NCI-H187 (cell line): ENCODE measurements at places on chromosomes 12 and 14.

DNA sequence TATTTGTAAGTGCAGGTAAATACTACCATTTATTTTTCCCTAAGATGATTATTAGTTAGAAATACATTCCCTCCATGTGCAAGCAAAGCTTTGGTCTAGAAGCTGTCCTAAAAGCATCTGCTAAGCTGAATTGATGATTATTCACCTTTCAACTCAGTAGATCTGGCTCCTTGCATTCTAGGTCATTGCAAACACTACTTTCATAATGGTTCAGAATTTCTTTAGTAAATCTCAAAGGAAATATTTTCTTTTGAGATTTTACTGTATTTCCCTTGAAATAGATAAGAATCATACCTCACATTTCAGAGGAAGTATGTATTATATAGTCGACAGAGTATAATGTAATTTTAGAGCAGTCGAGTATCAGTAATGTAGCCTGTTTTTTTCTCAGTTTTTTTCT lies 2.4 kb downstream of the ETNK1 start:
- DNase-seq = no peak

- DNase-seq = no peak
These were observed 25.6 kb upstream of the ARID4A start for GRCh38 chr14:58272588-58273372.

GRCh38 chr14:55298500-55298822 lies 27.2 kb downstream of the FBXO34 start:
- DNase-seq = no peak

- DNase-seq = no peak
These were observed 56.7 kb downstream of the NTF3 start for GRCh38 chr12:5488626-5488955.

GRCh38 chr12:94152292-94153078 lies 4.1 kb downstream of the PLXNC1 start:
- peak; percentile 48 for DNase-seq

GRCh38 chr12:39431797-39432196 lies 11.1 kb downstream of the KIF21A start:
- DNase-seq = no peak

DNA sequence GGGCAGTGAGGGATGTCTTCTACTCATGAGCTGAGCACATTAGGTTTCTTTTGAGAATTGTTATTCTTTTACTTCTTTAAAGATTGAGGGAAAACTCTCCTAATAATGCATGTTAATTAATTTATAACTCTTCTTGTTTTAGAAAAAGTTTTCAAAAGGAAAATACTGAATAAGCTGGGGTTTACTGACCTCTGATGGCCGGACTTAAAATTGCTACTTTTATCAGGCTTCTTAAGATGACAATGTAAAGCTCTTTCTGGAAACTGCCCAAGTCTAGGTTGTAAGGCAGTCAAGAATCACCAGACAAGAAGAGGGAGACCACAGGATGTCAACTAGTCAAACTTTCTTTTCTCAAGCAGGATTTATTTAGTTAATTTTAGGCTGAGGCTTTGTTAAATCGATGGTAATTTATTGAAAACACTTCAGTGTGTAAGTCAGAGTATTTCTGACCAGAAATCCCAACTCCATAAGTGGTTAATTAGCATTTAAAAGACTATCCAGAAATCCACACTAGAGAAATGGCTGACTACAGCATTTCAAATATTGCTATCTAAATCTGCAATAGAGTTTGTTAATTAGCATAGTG lies 82.1 kb downstream of the AVPR1A start:
- DNase-seq = no peak

DNA sequence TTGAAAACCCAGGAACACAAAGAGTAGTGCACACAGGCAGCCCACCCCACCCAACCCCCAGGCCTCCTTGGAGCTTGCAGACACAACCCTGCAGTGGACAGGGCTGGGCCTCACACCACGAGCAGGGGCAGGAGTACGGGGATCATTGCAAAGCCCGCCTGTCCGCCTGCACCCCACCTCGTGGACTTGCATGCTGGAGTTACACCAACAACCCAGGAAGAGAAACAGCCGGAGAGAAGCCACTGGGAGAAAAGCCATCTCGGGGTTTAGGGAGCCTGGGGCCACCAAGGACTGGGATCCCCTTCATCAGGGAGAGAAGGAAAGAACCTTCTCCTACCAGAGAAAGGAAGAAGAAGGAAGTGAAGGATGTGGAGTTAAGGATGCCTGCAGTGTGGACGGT lies 8.2 kb downstream of the KRT84 start:
- no peak for DNase-seq

GRCh38 chr14:94505641-94506040 lies 3.6 kb downstream of the SERPINA12 start:
- no peak for DNase-seq
